ENCODE measurements at places on chromosomes 3 and 15. TPM values are rescaled to one million over a fixed set of nuclear protein-coding genes. Genes with fewer than 3 reads are reported as not detected.

DNA sequence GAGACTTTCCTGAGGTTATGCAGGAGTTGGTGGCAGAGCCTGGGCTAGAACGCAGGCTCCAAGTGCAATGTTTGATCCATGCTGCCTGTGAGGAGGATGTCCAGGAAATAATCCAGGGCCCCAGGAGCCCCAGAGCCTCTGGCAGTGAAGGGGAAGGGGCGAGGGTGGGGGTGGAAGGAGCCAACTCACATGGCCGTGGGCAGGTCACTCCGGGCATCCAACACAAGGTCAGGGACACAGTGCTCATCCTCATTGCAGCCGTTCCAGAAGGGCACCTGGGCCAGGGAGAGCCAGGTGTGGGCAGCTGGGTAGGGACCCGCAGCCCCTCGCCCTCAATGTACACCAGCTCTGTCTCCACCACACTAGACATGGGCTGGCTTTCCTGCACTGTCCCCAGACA is 43.7 kb downstream of the FEM1B start:
- H3K4me1 ChIP-seq = no peaks in the 10 kb centered on the region
- DNase-seq = no peak
- H3K27ac ChIP-seq = no peak overlapping the region

DNA sequence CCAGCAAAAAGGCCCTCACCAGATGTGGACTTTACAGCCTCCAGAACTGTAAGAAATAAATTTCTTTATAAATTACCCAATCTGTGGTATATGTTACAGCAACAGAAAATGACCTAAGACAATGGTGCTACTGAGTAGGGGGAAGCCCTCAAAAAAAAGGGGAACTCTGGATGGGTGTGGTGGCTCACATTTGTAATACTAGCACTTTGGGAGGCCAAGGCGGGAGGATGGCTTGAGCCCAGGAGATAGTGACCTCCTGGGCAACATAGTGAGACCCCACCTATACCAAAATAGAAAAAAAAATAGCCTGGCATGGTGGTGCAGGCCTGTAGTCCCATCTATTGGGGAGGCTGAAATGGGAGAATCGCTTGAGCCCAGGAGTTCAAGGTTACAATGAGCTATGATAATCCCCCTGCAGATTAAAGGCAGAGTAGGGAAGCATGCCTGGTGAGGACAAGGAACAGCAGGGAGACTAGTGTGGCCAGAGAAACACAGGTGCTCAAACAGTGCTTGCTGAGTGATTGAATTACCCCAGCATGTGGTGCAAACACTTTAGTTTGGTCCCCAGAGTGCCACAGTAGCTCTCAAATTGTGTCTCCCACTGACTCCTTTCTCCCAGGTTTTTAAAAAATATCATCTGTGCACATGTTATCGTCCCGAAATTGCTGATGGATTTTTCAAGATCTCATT is 13.9 kb upstream of the USP3 start:
- no peak overlapping the region for H3K4me3 ChIP-seq
- DNase-seq = no peak
- no peaks in the 10 kb centered on the region for H3K4me1 ChIP-seq
- H3K27ac ChIP-seq = no peak overlapping the region
- no peaks in the 10 kb centered on the region for H3K27me3 ChIP-seq

GRCh38 chr3:54065140-54065539 is 57.2 kb upstream of the CACNA2D3 start:
- no peaks in the 10 kb centered on the region for H3K36me3 ChIP-seq
- no peak overlapping the region for H3K27ac ChIP-seq
- no peak for DNase-seq
- H3K27me3 ChIP-seq = no peaks in the 10 kb centered on the region

DNA sequence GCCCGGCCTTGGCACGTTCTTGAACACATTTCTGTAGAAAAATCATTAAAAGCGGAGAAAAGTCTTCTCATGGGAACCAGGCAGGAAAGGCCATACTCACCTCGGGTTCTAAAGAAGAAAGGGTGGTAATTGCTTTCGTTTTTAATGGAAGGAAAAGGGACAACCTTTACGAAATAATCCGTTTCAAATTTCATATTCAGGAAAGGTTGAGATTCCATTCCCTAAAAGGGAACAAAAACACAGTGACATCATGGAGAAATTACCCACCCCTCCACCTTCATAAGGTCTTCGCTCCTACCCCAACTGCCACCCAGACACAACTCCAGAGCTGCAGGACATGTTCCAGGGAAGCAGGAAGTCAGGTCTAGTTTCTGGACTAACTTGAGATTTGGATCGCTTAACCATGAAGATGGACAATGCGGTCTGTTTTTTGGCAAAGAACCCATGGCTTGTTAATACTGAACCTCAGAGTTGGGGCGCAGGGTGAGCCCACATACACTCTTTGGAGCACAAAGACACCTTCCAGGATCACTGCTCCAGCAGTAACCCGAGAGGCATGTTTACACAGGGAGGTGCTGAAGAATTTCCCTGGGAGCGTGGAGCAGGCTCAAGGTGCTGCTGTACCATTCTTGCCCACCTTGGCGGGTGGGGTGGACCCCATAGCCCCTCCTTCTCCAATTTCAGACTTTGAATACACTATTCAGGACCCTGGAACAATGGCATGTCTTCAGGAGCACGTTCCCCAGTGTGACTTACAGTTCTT is 49.2 kb downstream of the SPATA12 start:
- H3K27ac ChIP-seq = no peak overlapping the region
- no peaks in the 10 kb centered on the region for H3K4me1 ChIP-seq
- H3K36me3 ChIP-seq = no peaks in the 10 kb centered on the region
- no peak for DNase-seq
- no peak overlapping the region for H3K4me3 ChIP-seq
- H3K27me3 ChIP-seq = no peaks in the 10 kb centered on the region

- DNase-seq = no peak
- H3K4me3 ChIP-seq = no peak overlapping the region
- no peaks in the 10 kb centered on the region for H3K4me1 ChIP-seq
These were observed 16.2 kb upstream of the ABI3BP start for GRCh38 chr3:101009386-101009785.

The CHRNB4 gene
- 0.24 TPM for total RNA-seq

All from colonic mucosa (tissue), 4 donors.